ENCODE measurements at places on chromosomes 4 and X.

- DNase-seq, result peak; percentile 11
These were observed 62.4 kb upstream of the PDLIM3 start for GRCh38 chr4:185597532-185598188.

DNA sequence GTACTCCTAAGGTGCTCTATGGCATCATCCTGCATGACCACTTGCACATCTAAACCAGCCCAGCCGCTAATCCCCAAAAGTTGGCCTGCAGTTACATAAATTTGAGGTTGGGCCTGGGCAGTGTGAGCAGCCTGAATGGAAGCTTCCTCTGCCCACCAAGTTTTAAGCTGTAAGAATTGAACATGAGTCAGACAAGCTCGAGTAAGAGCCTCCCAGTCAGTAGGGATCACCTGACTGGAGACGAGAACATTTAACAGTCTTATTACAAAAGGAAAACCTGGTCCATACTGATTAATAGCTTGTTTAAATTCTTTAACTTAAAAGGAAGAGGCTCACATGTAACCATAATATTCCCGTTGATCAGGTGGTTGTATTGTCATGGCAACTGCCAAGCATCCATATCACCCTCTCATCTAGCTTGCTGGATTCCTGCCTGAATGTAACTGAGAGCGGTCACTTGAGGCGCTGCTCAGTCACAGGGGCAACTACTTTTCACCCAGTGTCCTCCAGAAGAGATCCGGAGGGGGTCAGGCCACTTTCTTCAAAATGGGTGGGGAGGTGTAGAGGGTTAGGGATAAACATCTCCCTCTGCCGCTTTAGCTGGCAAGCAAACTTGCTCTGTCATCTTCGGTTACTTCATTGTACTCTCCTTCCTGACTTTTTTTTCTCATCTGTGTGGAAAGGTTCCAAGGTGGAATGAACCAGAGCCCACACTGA is 56.6 kb upstream of the WDR1 start:
- DNase-seq, result no peak

DNA sequence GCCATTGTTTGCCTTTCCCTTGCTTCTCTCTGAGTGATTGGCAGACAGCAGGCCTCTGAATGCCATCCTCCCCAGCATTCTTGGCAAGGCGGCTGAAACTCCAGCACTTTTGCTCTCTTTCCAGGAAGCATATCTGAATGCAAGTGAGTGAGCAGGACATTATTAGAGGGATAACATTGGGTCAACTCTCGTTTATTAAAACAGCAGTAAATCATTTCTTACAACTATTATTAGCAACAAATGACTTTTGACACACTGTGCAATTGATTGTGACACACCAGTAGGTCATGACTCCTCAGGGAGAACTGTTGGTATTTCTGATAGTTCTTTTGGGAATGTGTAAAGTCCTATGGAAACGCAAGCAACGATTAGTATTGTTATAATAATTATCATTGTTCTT is 103.8 kb downstream of the EFNB1 start:
- no peak for DNase-seq

DNA sequence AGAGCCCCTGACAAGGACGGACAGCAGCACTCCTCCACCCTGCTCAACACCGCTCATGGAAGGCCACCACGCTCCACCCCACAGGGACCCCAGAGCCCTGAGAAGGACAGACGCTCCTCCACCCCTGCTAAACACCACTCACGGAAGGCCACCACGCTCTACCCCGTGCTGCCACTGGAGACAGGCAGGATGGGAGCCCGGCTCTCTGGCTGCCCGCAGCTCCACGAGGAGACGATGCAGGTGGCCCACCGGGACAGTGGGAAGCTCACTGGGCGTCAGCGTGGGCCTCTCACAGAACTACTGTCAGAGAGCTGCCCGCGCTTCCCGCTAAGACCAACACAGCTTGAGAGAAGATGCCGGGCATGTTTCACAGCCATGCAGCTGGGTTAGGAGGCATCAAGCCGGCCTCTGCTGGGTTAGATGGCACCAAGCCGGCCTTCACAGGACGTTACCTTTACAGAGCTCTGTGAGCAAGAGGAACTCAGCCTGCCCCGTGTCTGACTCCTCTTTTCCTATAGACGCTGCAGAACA is 20.8 kb downstream of the GAK start:
- no peak for DNase-seq

DNA sequence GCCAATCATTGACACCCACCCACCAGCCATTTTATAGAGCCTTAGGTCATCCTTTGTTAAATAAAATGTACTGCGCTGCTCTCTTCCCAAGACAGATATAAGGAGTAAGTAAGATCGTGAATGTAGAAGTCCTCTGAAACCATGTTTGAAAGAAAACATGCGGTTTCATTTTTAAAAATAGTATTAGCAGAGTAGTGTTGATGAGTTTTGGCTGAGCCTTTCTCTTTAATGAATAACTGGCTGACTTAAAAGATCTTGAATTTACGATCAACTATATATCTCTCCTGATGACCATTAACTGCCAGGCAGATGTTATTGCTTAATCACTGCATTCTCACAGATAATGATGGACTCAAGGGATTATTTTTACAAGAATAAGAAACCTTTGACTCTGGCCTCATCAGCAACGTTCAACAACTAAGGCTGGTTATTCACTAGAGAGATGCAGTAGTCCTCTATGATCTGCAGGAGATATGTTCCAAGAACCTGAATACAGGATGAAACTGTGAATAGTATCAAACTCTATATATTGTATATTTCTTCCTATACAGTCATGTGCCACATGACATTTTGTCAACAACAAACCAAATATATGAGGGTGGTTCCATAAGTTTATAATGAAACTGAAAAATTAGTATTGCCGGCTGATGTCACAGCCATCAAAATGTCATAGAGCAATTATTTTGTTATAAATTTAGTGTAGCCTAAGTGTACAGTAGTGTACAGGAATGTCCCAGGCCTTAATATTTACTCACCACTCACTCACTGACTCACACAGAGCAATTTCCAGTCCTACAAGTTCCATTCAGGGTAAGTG is 80.8 kb downstream of the FAM13A start:
- DNase-seq, result no peak

DNA sequence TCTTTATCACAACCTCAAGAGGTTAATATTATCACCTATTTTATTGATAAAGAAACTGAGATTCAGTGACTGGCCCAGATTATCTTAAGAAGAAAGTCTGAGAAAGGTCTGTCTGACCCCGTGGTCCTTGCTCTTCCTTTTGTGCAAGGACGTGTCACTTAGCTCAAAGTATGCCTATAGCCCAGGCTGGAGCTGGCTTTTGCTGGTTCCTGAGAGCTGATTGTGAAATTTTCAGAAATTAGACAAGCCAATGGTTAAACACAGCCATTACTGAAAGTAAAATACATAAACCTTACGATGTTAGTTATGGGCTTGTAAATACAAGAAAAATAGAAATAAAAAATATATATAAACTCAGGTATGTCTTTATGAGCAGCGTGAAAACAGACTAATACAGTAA is 70.1 kb downstream of the CHRNA9 start:
- no peak for DNase-seq

GRCh38 chrX:35016051-35016450 is 73.5 kb downstream of the FAM47B start:
- no peak for DNase-seq

DNA sequence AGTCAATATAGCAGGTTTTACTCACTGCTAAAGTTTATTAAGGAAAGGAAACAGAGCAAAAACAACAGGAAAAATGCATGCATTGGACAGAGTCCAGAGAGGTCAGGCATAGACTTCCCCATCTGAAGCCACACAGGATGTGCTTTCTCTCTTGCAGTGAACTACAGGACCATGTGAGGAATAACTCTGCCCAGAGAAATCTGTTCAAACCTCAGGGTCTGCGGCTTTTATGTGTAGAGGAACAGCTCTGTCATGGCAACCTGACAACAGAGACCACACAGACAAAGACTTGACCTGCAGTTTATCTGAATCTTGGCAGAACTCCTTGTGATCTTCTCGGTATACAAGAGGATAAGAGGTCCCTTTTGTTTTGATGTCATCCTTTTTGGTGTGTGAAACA is 46.3 kb upstream of the LONRF3 start:
- DNase-seq, result no peak

- peak; percentile 36 for DNase-seq
These were observed 15.6 kb upstream of the ART3 start for GRCh38 chr4:76058888-76059426.

GRCh38 chr4:3472411-3473141 is 9.5 kb downstream of the DOK7 start:
- no peak for DNase-seq

DNA sequence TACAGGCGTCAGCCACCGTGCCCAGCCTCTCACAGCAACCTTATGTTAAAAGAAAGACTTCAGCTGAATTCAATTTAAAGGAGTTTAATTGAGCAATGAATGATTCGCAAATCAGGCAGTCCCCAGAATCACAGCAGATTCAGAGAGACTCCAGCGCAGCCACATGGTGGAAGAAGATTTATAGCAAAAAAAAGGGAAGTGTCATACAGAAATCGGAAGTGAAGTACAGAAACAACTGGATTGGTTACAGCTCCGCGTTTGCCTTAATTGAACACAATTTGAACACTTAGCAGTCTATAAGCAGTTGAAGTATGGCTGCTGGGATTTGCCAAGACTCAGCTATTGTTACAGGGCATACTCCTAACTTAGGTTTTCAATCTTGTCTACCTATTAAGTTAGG is 19.8 kb downstream of the CENPVL3 start:
- DNase-seq, result no peak

- no peak for DNase-seq
These were observed 35.5 kb upstream of the PCDH19 start for GRCh38 chrX:100445593-100445992.

DNA sequence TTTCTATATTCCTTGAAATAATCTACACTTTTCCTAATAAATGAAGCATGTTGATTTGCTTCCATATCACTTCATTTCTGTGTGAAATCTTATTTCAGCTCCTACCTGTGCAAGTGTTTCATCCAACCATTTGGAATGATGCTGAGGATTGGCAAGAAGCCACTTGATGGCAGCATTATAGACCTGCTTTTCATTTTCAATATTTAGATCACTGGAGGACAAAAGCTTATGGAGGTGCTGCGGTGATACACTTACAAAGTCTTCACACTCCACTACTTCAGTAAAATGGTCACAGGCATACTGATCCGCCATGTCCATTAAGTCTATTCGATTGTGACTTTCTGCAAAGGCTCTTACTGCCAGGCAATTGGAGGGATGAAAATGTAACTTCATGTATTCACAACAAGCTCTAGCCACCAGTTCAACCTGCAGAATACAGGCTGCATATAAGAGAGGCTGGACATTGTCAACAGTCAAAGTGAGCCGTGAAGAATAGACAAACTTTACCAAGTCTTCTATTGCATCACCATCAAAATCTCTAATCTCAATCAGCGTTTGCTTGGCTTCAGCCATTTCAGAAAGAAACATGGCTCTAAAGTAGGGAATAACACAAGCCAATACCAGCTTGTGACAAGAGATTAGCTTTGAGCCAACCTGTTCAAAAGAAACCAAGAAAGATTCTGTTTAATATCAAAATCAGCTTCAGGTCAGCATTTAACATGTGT is 35.1 kb downstream of the KLHL8 start:
- no peak for DNase-seq

DNA sequence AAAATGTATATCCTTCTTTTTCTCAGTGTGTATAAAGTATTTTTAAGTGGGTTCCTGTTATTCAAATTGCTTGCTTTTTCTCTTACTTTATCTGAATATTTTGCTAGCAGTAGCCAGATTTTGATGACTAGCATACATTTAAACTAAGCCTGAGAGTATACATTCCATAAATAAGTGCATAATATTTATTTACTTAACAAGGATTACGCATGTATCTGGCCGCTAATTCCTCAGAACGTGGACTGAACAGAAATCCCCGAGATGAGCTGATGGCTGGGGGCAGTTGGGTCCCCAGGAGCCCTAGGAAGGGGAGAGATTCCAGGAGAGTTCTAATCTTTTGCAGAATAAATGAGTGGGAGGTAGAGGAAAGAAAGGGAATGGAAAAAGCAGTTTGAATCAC is 91.0 kb downstream of the PHOX2B start:
- DNase-seq, result no peak

DNA sequence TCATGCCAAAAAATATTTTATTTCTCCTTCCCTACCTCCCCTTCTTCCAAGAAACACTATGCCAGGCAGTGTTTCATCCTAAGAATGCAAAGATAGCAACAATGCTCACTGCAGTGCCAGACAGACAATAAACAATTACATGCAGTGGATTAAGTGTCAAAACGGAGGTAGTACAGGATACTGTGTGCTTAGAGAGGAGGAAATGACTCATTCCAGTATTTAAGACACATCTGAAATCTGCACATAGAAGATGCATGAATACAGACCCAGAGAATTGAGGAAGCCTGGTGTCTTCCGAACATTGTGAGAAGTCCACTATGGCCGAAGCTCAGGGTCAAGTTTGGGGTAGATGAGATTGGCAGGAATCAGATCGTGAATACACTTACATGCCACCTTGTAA is 326.4 kb downstream of the PPP3CA start:
- no peak for DNase-seq

GRCh38 chrX:129836827-129837226 is 6.9 kb downstream of the ZDHHC9 start:
- DNase-seq, result no peak

DNA sequence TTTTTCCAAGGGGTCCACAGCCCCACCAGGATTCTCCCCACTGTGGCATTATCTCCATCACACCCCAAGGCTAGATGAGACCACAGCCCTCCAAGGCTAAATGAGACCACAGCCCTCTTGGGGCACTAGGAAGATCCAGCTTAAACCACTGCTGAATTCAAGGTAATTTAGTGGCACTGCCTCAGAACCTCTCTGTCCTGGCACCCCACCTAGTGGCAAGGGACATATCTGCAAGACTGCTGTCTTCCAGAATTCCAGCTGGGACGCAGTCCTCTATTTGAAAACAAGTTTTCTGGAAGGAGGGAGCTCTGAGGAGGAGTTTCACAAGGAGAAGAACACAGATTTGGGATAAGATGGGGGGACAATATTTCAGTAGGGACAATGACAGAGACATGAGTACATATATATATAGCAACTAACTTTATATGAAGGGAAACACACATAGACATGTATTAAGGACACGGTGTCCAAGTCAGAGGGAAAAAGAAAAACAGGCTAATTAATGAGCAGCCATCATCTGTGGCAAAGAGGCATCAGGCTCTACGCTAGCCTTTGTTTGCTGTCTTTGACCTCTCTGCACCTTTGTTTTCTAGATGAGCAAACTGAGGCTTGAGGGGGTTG is 9.3 kb downstream of the CETN2 start:
- no peak for DNase-seq

- no peak for DNase-seq
These were observed 111.7 kb downstream of the LINC00632 start for GRCh38 chrX:140821280-140821679.

- no peak for DNase-seq
These were observed 666.4 kb upstream of the NR3C2 start for GRCh38 chr4:149108626-149109025.

DNA sequence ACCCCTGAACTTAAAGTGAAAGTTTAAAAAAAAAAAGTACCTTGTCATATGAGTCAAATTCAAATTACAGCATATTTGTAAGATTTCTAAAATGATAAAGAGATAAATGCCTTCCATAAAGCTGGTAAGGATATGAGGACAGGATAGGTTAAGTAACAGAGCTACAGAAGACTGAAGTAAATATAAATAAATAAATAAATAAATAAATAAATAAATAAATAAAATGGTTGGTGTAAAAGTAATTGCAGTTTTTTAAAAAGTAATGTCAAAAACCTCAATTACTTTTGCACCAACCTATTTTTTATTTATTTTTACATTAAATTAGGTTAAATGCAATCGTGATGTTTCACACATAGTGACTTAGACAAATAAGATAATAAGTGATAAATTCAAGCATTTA is 62.2 kb downstream of the UGT2A2 start:
- DNase-seq, result no peak
